Stimulated activated CD4-positive, alpha-beta T cell treated with anti-CD3 and anti-CD28 coated beads, TNF-alpha, amount 100 ng/mL, for 48 hours (primary cell): ENCODE measurements at places on chromosomes 7 and 10.

- no peak for DNase-seq
Measured at GRCh38 chr10:104479906-104480593, 126.4 kb downstream of the CFAP58 start.

- no peak for DNase-seq
Measured at GRCh38 chr10:69803809-69804208, 2.1 kb downstream of the COL13A1 start.

DNA sequence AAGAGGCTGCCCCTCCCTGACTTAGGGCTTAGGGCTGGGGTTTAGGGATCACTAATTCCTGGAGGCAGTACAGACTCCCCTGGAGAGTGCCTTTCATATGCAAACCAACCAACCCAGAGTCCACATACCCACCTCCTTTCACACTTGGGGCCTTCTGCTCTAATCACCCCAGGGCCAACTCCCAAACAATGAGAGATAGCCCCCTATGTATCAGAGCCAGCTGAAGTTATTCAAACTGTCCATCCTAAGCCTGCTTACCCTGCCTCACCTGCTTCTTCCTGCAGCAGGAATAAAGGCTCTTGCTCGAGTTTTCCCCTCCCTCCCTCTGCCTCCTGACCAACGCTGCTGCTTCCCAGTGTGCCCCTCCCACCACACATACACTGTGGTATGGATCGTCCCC lies 51.8 kb upstream of the SLC35G1 start:
- DNase-seq = no peak

DNA sequence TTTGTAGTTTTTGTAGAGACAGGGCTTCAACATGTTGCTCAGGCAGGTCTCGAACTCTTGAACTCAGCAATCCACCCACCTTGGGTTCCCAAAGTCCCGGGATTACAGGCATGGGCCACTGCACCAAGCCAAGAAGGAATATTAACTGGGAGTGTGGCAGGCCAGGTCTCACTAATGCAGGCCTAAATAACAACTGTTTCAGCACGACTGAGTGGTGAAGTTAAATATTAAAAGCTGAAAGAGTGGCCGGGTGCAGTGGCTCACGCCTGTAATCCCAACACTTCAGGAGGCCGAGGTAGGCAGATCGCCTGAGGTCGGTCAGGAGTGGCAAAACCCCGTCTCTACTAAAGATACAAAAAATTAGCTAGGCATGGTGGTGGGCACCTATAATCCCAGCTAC lies 21.1 kb downstream of the CHUK start:
- DNase-seq = no peak

GRCh38 chr7:5382281-5382892 lies 41.2 kb downstream of the TNRC18 start:
- DNase-seq = no peak

DNA sequence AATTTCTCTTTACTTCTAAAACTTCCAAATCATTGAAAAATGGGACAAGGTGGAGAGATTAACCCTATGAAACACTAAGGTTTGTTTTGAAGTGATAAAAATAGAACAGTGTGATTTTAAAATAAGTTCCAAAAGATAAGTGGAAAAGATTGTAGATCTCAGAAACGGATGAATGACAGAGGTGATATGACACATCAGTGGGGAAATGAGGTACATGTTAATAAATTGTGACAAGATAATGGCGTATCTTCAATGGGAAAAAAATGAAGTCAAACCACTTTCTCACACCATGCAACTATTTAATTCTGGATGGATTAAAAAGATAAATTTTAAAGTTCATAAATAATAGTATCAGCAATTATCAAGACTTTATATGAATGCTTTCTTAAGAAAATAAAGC lies 159.7 kb upstream of the VWC2 start:
- no peak for DNase-seq

- no peak for DNase-seq
Measured at GRCh38 chr7:137328373-137329120, 15.0 kb downstream of the PTN start.

DNA sequence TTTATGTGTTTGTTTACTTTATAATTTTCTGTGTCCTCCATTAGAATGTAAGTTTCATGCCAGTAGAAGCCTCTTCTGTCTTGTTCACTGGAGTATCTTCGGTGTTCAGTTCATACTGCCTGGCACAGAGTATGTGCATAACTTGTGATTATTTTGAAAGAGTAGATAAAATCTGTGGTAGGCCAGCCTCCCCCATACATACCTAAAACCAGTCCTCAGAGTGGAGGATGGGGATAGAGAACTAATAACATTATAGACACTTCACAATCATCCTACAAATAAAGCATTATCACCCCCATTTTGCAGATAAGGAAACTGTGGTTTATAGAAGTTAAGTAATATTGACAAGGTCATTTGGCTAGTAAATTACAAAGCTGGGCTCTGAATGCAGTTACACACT lies 28.0 kb downstream of the VIM start:
- DNase-seq = no peak

DNA sequence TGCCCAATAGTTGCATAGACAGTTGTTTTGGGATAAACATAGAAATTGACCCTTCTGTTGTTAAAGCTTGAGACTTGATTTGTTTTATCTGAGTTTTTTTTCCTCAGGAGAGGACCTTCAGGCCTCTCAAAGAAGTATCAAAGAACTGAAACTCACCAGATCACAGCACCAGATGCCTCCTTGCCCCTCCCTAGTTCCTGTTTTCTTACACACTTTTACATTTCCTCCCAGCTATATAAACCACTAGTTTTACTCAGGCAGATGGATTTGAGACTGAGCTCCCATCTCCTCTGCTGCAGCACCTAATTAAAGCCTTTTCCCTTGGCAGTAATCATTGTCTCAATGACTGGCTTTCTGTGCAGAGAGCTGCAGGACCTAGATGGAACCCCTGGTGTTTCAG lies 150.6 kb upstream of the NRG3 start:
- no peak for DNase-seq

DNA sequence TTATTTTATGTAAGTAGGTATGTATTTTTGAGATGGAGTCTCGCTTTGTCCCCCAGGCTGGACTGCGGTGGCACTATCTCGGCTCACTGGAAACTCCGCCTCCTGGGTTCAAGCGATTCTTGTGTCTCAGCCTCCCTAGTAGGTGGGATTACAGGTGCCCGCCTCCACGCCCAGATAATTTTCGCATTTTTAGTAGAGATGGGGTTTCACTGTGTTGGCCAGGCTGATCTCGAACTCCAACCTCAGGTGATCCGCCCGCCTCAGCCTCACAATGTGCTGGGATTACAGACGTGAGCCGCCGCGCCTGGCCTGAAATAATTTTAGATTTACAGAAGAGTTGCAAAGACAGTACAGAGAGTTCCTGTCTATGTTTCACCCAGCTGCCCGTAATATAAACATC lies 37.5 kb downstream of the PFKFB3 start:
- no peak for DNase-seq

DNA sequence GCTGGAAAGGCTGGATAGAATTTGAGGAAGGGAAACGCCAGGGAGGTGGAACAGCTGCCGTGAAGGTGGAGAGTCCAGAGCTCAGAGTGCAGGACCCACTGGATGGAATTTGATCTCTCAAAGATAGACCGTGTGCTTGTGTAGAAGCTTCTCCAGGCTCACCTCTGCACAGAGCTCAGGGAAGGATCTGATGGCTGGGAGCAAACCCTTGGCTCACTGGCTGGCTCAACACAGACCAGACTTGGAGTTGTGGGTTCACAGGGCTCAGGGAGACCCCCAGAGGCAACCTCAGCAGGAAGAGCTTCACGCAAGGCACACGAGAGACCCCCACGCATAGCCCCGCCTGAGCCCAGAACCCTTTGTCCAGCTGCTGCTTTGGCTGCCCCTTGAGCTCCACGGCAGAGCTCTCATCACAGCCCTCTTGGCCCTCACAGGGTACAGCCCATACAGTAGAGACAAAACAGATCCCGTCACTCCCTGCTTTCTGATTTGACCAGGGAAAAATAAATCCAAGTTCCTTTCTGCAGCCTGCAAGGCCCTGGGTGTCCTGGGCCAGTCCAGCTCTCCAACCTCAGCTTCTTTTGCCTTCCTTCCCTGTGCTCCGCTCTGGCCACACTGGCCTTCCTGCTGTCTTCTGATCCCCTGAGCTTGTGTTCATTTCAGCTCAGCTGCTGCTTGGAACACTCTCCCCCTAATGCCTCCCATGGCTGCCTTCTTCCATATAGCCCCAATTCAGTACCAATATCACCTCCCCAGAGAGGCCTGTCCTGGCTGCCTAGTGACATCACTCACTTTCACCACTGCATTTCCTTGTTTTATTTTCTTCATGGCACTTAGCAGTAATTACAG lies 26.3 kb downstream of the GHRHR start:
- DNase-seq = no peak

DNA sequence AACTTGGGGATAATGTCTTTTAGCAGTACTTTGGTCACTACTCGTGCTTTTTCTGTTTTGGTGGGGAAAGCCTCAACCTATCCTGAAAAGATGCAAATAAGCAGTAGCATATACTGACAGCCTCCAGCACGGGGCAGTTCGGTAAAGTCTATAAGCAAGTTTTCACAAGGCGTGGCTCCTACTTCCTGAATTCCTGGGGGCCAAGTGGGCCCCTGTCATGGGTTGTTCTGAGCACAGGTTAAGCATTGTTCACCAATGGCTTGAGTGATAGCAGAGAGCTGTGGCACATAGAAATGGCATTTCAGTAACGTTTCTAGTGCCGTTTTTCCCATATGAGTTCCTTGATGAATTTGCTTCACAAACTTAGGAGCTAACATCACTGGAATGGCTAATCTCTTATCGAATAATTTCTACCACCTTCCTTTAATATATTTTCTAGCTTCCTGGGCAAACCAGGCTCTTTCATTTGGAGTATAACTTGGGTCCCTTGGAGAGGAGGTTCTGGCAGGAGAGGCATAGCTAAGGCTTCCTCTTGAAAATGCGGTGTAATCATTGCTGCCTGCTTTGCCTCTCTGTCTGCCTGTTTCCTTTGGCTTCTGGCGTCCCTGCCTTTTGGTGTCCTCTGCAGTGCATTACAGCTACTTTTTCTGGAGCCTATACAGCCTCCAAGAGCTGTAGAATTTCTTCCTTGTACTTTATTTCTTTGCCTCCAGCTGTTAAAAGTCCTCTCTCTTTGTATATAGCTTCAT lies 11.7 kb upstream of the ZNF239 start:
- DNase-seq = no peak

DNA sequence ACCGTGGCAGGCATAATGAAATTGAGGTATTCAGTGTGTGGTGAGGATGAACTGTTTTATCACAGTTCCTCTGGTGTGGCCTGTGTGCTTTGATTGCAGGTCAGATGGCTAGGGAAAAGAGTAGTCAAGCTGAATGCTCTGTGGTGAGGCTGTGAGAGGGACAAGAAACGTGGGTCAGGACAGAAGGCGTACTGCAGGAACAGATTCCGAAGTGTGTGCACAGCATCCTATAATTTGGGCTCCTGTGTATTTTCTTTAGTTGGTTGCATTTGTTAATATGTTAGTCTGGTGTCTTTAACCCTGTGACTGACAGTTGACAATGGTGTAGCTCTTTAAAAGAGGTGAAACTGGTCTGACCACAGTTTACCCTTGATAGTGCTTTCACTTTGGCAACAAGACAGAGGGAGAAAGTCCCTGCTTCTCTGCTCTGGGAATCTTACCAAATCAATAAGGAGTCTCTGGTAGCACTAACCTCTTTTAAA lies 76.5 kb downstream of the AUTS2 start:
- no peak for DNase-seq

DNA sequence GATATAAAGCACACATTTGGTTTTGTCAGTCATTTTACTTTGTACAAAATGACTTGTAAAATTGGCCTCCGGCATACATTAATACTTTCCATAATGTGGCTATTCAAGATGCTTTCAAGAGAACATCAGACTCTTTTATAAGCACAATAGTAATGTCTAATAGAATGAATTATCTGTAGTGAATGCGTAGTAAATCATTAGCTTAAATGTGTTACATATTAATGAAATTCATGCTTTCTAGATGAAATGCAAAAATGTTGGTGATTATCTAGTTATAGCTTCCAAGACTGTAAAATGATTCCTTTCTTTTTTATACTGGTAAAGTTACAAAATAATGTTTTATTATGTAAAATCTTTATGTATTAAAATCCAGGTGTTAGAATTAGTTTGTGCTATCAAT lies 144.0 kb downstream of the BBS9 start:
- no peak for DNase-seq

DNA sequence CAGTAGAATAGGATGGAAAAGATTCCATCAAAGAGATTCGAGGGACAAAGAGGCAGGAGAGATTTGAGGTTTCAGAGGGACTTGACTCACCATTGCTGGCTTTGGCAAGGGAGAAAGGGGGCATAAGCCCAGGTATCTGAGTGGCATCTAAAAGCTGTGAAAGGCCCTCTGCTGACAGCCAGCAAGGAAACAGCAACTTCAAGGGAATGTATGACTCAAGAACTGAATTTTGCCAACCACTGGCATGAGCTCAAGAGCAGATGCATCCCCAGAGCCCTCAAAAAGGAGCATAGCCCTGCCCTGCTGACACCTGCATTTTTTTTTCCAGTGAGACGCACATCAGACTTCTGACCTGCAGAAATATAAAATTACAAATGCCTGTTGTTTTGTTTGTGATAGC lies 19.6 kb upstream of the ADAM12 start:
- DNase-seq = no peak

DNA sequence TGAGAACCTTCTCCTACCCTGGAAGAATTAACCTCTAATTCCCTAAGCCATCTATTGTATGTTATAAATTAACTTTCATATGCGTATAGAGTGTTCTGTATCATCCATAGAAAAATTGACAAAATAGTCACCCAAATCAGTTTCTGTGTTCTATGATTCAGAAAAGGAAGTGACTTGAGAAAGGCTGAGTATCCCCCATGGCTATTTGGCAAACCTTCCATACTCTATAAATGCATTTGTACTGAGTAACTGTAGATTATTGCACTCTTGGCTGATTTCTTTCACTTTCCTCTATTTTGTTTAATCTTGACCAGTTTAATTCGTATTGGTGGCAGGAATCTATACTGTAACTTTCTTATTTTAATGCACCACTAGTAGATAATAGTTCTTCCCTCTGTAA lies 182.2 kb downstream of the HTR7 start:
- no peak for DNase-seq

GRCh38 chr7:1244700-1245523 lies 12.2 kb downstream of the UNCX start:
- no peak for DNase-seq

DNA sequence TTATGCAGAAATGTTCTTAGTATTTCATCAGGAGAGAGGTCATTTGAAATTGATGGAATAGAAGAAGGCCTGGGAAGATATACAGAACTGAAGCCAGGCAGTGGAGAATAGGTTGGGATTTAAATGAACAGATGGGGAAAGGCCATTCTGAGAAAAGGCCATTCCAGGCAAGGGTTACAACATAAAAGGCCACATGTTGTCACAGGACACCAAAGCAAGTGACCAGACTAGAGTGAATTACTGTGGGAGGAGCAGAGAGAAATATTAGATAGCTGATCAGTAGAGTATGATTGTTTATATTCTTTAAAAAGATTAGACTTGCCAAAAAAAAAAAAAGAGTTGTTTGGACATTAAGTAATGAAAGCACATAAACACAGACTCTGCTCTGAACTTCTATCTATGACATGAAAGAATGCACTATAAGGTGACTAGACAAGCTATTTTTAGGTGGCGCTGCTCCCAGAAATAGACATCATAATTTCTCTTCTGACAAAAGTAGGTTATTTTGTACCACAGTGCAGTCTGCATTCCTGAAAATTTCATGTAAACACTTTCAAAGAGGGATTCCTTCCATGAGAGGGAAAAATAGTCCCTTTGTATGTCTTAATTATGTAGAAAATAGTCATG lies 55.2 kb upstream of the DKK1 start:
- no peak for DNase-seq

- no peak for DNase-seq
Measured at GRCh38 chr7:23532490-23533237, 883 bp upstream of the TRA2A start.

- DNase-seq = no peak
Measured at GRCh38 chr7:133081119-133081598, 731 bp downstream of the CHCHD3 start.
